ENCODE measurements at places on chromosomes 5 and 9. TPM values are rescaled to one million over a fixed set of nuclear protein-coding genes. Genes with fewer than 3 reads are reported as not detected.
A peak's percentile ranks its signal among the peaks of the same experiment; 100 is the strongest.

DNA sequence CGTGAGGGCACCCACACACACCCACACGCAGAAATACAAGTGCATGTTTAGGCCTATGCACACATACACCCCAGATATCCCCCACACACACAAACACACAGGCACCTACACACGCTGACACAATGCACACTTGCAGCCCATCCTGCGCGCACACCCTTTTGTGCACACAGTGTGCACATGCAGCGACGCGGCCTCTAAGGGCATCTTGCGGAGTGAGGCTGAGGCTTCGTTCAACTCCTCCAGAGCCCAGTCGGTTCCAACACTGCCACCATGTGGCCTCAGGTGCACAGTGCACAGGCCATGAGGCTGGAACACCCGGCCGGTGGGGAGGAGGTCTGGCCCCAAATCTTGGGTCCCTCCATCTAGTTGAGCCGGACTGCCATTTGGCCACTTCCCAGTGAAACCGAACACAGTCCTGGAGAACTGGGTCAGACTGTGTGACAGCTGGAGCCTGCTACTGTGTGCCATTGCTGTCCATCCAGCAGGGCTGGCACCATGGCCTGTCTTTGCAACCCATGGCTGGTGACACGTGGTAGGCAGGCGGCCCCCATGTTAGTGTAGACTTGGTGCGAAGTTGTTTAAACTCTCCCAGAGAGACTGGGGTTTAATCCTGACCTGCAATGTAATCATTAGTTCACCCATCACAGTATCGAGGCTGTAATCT lies 97.7 kb upstream of the MVB12B start:
- no peaks in the 10 kb centered on the region for H3K36me3 ChIP-seq
- no peaks in the 10 kb centered on the region for H3K4me1 ChIP-seq
- no peak overlapping the region for H3K4me3 ChIP-seq
- peaks cover 63% of the 10 kb centered on the region for H3K27me3 ChIP-seq
- DNase-seq: peak; percentile 76

GRCh38 chr5:115463983-115464382 lies 80.6 kb downstream of the FEM1C start:
- DNase-seq: no peak
- no peaks in the 10 kb centered on the region for H3K36me3 ChIP-seq
- H3K27me3 ChIP-seq: no peaks in the 10 kb centered on the region
- no peak overlapping the region for H3K27ac ChIP-seq
- H3K4me3 ChIP-seq: no peak overlapping the region
- H3K4me1 ChIP-seq: no peaks in the 10 kb centered on the region

- no peaks in the 10 kb centered on the region for H3K36me3 ChIP-seq
- H3K4me1 ChIP-seq: peaks cover 34% of the 10 kb centered on the region
- peak overlapping the region; percentile 18 for H3K4me3 ChIP-seq
- peak overlapping the region; percentile 89 for H3K27ac ChIP-seq
- no peaks in the 10 kb centered on the region for H3K27me3 ChIP-seq
Measured at GRCh38 chr9:12813533-12813932, 38.7 kb downstream of the LURAP1L start.

The FIBCD1 gene
- 0.19 TPM for total RNA-seq

DNA sequence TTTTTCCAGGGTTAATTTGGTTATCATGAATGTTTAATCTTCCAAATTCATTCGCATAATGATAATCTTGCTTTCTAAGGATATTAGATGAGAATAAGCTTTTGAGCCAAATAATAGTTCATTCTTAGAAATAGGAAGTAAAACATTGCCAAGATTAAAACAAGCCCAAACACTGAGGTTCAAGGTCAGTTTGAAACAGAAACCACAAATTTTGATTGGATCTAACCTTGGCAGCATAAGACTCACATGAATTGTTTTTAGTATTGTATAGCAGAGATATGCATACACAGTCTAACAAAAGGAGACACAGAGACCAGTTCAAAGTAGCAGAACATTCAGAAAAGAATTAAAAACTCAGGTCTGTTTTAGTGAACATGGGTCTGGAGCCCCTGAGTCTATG lies 43.4 kb upstream of the VCAN start:
- H3K4me3 ChIP-seq: no peak overlapping the region
- no peaks in the 10 kb centered on the region for H3K27me3 ChIP-seq
- H3K36me3 ChIP-seq: no peaks in the 10 kb centered on the region

DNA sequence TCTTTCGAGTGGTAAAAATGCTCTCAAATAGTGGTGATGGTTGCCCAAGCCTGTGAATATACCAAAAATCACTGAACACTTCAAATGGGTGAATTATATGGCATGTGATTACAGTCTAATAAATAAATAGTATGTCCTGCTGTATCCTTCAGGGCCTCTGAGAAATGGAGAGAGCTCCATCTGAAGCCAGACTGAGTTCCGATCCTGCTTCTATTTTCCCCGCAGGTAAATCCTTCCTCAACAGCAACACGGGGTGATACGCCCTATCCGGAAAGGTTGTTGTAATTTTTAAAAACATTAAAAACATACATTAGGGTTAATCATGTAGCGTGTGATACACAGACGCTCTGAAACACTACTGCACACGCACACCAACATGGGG lies 695 bp upstream of the SNAPC3 start:
- H3K27me3 ChIP-seq: no peaks in the 10 kb centered on the region
- peak overlapping the region; percentile 90 for H3K4me3 ChIP-seq
- peak overlapping the region; percentile 80 for H3K27ac ChIP-seq
- no peak for DNase-seq
- H3K36me3 ChIP-seq: no peaks in the 10 kb centered on the region

DNA sequence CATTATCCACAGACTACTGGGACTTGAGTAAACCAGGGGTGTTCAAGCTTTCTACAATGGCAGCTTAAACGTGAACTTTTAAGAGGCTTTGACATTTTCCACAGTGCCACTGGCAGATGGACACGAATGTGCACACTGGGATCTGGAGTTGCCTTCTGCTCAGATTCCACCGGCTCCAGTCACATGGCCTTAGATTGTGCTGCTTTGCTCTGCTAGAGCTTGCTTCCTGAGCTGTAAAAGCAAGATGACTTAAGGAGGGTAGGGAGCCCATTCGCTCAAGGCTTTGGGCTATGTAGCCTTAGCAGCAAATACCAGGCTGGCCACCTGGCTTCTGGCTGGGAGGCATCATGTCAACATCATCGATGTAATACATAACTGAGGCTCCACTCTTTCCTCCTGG lies 436.9 kb downstream of the MED10 start:
- no peak overlapping the region for H3K4me3 ChIP-seq
- no peaks in the 10 kb centered on the region for H3K36me3 ChIP-seq
- no peaks in the 10 kb centered on the region for H3K4me1 ChIP-seq

DNA sequence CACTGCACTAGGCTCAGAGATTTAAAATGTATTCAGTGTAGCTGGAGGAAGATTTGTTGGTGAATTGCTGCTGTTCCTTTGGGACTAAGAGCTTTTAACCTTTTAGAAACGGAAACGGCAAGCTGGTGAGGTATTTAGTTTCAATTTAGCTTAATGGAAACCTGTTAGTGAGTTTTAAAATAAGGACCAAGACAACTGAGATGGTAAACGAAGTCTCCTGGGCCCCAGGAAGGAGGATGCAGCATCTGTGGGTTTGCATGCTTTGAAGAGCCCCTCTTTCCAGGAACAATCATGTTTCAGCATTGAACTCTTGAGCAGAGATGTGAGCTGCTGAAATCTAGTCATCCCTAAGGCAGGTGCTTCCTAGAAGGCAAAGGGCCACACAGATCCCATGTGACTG lies 16.5 kb downstream of the DNAI1 start:
- no peaks in the 10 kb centered on the region for H3K4me1 ChIP-seq
- no peak for DNase-seq
- H3K36me3 ChIP-seq: no peaks in the 10 kb centered on the region
- H3K27me3 ChIP-seq: no peaks in the 10 kb centered on the region
- no peak overlapping the region for H3K27ac ChIP-seq

The SHISAL2B gene
- not detected for total RNA-seq

- H3K36me3 ChIP-seq: no peaks in the 10 kb centered on the region
- no peaks in the 10 kb centered on the region for H3K4me1 ChIP-seq
- no peak for DNase-seq
- no peak overlapping the region for H3K27ac ChIP-seq
Measured at GRCh38 chr5:156128026-156128425, 198.9 kb upstream of the SGCD start.

GRCh38 chr5:173472784-173473278 lies 143.6 kb downstream of the BOD1 start:
- no peaks in the 10 kb centered on the region for H3K27me3 ChIP-seq
- DNase-seq: no peak
- no peak overlapping the region for H3K4me3 ChIP-seq
- no peak overlapping the region for H3K27ac ChIP-seq
- no peaks in the 10 kb centered on the region for H3K36me3 ChIP-seq

The PLK2 gene
- 4.2 TPM for total RNA-seq

GRCh38 chr9:110575169-110575568 lies 4.4 kb downstream of the SVEP1 start:
- no peak overlapping the region for H3K4me3 ChIP-seq
- no peak overlapping the region for H3K27ac ChIP-seq
- H3K4me1 ChIP-seq: peaks cover 3% of the 10 kb centered on the region
- H3K36me3 ChIP-seq: no peaks in the 10 kb centered on the region
- peaks cover 42% of the 10 kb centered on the region for H3K27me3 ChIP-seq
- no peak for DNase-seq

The PARP8 gene
- total RNA-seq: 18.0 TPM

GRCh38 chr9:94112716-94113465 lies 28.6 kb downstream of the PTPDC1 start:
- no peaks in the 10 kb centered on the region for H3K4me1 ChIP-seq
- no peak for DNase-seq
- no peaks in the 10 kb centered on the region for H3K36me3 ChIP-seq
- no peak overlapping the region for H3K27ac ChIP-seq

GRCh38 chr9:21901546-21901945 lies 92.6 kb downstream of the CDKN2A start:
- no peak for DNase-seq
- no peaks in the 10 kb centered on the region for H3K27me3 ChIP-seq
- no peak overlapping the region for H3K27ac ChIP-seq

The MZB1 gene
- not detected for total RNA-seq

GRCh38 chr9:72327631-72328030 lies 37.4 kb downstream of the ZFAND5 start:
- no peaks in the 10 kb centered on the region for H3K4me1 ChIP-seq
- H3K4me3 ChIP-seq: no peak overlapping the region
- H3K36me3 ChIP-seq: no peaks in the 10 kb centered on the region
- DNase-seq: no peak
- H3K27me3 ChIP-seq: no peaks in the 10 kb centered on the region

- no peaks in the 10 kb centered on the region for H3K4me1 ChIP-seq
- H3K27me3 ChIP-seq: no peaks in the 10 kb centered on the region
- DNase-seq: no peak
- H3K27ac ChIP-seq: no peak overlapping the region
- H3K36me3 ChIP-seq: no peaks in the 10 kb centered on the region
Measured at GRCh38 chr9:13688223-13688989, 408.9 kb upstream of the MPDZ start.

DNA sequence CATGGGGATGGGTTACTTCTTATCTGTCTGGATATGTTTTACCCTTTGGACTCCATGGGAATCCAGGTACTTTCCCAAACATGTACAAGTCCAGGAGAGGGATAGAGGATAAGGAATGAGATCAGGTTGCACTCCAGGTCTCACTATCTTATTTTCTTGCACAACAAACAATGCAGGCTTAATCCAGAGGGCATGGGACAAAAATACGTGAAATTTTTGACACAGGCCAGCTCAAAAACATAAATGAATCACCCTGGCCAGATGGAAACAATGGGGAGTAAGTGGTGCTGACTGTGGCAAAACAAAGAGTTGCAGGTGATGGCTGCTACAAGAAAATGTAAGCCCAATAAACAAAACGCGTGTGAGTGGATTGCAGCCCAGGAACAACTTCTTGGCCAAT lies 69.4 kb upstream of the GAS1 start:
- no peaks in the 10 kb centered on the region for H3K27me3 ChIP-seq
- H3K36me3 ChIP-seq: no peaks in the 10 kb centered on the region
- no peak overlapping the region for H3K27ac ChIP-seq
- H3K4me1 ChIP-seq: no peaks in the 10 kb centered on the region

- H3K4me1 ChIP-seq: peaks cover 16% of the 10 kb centered on the region
Measured at GRCh38 chr5:65721720-65722574, at the start of the genes NLN and SGTB. Gene NLN, plus strand, starts transcription at chr5:65722205. Its CDS starts 169 bp downstream, at chr5:65722374. Gene SGTB, minus strand, starts transcription at chr5:65722109. Its CDS starts 1,302 bp downstream, at chr5:65720807.

GRCh38 chr9:27353166-27353473 lies 56.2 kb upstream of the EQTN start:
- no peaks in the 10 kb centered on the region for H3K4me1 ChIP-seq
- no peaks in the 10 kb centered on the region for H3K27me3 ChIP-seq
- DNase-seq: no peak
- no peaks in the 10 kb centered on the region for H3K36me3 ChIP-seq

GRCh38 chr5:12669326-12669725 lies 765.1 kb upstream of the CTNND2 start:
- H3K27me3 ChIP-seq: no peaks in the 10 kb centered on the region
- no peak for DNase-seq
- no peak overlapping the region for H3K27ac ChIP-seq
- no peaks in the 10 kb centered on the region for H3K36me3 ChIP-seq
- H3K4me3 ChIP-seq: no peak overlapping the region

The TAL2 gene
- not detected for total RNA-seq

The OCLN gene
- total RNA-seq: 14.1 TPM

DNA sequence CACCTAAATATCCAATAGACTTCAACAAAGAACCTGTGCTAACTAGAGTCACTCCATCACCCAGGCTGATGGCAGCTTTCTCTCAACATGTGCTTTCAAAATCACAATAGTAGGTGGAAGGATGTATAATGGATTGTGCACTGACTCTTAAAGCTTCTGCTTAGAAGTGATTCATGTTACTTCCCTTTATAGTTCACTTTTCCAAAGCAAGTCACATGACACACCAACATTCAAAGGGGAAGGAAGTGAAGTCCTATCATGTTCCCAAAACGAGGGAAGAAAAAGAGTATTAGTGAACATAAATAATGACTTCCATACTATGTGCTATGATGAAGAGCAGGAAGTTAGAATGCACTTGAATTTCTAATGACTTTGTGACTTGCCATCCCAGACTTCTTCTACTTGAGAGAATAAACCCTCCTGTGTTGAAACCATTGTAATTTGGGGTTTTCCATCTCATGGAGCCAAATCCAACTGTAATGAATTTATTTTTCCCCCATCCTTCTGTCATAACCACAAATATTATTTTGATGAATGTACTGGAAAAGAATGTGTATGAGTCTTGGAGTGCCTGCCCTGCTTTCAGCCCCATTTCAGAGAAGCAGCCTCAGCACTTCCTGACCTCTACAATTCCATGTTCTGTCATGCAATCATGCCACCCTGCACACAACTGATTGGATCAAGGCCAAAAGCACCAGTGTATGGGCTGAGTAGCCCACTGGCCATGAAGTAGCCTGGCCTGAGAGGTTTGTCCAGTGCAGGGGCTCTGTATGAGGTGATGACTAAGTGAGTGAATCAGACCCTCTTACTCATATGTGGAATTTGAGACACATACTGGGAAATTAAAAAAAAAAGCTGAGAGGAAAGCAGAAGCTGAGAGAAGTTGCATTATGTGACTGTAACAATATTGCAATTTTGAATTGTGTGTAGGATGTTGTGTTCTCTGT lies 525.9 kb upstream of the CLINT1 start:
- no peaks in the 10 kb centered on the region for H3K36me3 ChIP-seq
- H3K27ac ChIP-seq: no peak overlapping the region
- DNase-seq: no peak
- no peaks in the 10 kb centered on the region for H3K27me3 ChIP-seq
- no peak overlapping the region for H3K4me3 ChIP-seq
- H3K4me1 ChIP-seq: no peaks in the 10 kb centered on the region

- peak; percentile 79 for DNase-seq
- no peak overlapping the region for H3K4me3 ChIP-seq
- H3K27ac ChIP-seq: no peak overlapping the region
- H3K4me1 ChIP-seq: no peaks in the 10 kb centered on the region
Measured at GRCh38 chr9:108654566-108654965, 201.2 kb downstream of the ACTL7B start.

GRCh38 chr9:34984049-34984448 lies 5.5 kb upstream of the DNAJB5 start:
- no peaks in the 10 kb centered on the region for H3K36me3 ChIP-seq
- peaks cover 30% of the 10 kb centered on the region for H3K4me1 ChIP-seq
- H3K4me3 ChIP-seq: no peak overlapping the region
- H3K27ac ChIP-seq: no peak overlapping the region
- H3K27me3 ChIP-seq: no peaks in the 10 kb centered on the region
- DNase-seq: peak; percentile 55

The SHB gene
- total RNA-seq: 20.7 TPM
